Stimulated activated naive CD8-positive, alpha-beta T cell treated with anti-CD3 and anti-CD28 coated beads, Interleukin-15, Interleukin-2, amounts not matched to agents 100 U/mL and 50 U/mL, for 24 hours (primary cell): ENCODE measurements at places on chromosomes 4 and X.

- no peak for DNase-seq
Observed at GRCh38 chr4:52982255-52982945, 120.3 kb downstream of the RASL11B start.

GRCh38 chr4:146638333-146638785 is 334 bp upstream of the POU4F2 start:
- no peak for DNase-seq

DNA sequence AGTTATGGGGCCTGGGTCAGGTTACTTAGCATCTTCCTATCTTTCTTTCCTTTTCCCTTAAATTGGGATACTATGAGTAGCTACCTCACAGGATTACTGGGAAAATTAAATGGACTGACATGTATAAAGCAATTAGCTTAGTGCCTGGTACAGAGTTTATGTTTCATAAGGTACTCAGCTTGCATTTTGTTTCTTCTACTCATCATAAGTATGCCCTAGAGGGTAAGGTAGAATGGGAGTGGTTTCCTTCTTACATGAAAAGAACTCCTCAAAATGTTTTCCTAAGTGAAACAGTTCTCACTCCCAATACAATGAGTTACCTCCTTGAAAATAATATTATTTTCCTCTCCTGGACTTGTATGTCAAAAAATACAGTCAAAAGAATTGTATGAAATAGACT is 75.7 kb downstream of the NPFFR2 start:
- DNase-seq: no peak

DNA sequence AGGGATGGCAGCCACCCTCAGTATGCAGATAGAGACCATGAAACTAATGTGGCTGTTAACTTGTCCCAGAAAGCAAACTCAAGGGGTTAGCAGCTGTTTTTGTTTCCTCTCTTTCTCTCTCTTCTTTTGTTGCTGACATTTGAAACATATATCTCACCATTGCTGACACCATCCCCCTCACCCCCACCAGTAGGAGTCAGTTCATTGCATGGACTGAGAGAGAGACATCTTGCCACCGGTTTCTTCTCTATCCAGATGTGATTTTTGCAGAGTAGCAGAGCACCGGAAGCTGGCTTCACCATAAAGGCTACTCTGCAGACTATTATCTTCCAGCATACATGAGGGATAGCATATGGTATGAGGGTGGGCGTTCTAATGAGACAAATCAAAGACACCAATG is 177.1 kb upstream of the FRG1 start:
- DNase-seq: no peak

DNA sequence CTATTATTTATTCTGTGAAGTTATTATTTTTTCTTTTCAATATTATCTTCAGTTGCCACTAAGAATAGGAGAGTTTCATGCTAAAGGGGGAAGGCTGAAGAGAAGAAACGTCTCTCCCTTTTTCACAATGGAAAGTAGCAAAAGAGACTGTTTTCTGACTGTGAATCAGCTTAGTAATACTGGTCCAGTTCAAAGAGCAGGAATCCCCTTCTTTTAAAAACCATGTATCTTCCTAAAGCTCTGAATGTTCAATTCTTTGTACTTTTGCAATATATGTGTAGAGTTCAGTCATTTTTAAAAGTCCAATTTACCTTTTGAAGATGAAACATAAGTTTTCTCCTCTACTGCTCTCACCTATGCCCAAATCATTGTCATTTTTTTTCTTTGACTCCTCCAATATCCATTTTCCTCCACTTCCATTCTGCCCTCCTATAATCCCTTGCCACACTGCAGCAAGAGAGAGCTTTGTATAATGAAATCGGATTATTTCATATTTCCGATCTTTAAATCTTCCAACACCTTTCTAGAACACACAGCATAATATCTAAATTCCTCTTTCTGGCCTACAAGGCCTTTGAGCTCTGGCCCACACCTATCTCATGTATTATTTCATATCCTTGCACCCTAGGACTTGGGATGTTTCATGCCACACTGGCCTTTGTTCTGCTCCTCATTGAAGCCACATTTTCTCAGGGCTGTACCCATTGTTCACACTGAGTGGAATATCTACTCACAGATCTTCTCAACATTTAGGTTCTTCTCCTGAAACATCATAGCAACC is 195.3 kb downstream of the CAMK2D start:
- no peak for DNase-seq

DNA sequence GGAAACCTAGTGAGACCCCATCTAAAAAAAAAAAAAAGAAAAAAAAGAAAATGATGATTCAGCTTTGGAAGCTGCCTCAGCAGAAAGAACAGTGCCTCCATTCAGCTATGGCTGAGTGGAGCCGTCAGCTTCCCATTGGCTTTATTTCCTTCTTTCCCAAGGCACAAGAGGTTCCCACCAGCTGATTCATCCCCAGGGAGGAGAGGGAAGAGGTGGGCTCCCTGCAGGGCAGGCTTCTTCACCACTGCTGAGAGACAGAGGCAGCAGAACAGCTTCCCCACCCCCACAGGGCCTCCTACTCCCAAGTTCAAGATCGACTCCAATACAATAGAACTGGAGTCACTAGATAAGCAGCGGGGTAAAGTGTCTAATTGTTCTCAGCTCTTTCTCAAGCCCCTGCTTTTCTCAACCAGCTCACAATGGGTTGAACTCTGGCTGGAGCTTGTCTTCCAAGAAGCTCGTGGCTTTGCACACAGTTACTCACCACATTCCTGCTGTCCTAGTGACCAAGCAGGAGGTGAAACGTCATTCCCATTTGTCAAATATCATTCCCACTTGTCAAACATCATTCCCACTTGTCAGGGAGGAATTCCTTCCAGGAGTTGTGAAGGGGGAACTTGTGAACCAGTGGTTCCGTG is 47.8 kb downstream of the FHDC1 start:
- DNase-seq: no peak

DNA sequence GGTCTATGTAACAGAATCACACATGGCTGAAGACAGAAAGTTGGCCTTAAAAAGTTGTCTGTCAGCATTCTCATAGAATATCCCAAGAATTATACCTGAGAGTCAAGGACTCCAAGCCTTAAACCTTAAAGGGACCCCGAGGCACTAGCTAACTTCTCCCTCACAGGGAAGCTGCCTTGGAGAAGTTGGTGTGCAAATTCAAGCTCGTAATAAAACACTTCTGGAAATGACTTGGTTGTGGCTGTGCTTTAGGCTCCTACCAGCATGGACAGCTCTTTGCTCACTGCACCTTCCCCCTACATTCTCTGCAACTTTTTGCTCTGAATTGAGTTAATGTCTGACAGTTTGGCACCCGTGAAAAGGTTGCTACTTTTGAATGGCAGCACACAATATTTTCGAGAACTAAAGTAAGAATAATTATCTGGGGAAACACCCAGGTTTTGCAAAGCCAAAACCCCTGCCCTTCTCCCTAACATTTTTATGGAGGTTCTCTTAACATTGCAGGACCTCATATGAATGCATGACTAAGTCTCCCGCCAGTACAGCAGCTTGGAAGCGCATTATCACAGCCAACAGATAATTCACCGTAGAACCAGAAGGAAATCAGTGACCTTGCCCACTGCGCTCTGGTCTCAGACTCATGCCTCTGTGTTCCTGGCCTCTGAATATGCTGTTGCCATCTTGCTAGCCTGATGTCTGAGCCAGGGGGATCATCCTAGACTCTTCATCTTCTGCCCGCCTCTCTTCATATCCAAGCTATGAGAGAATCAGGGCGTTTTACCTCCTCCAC is 91.0 kb downstream of the MGST2 start:
- no peak for DNase-seq

DNA sequence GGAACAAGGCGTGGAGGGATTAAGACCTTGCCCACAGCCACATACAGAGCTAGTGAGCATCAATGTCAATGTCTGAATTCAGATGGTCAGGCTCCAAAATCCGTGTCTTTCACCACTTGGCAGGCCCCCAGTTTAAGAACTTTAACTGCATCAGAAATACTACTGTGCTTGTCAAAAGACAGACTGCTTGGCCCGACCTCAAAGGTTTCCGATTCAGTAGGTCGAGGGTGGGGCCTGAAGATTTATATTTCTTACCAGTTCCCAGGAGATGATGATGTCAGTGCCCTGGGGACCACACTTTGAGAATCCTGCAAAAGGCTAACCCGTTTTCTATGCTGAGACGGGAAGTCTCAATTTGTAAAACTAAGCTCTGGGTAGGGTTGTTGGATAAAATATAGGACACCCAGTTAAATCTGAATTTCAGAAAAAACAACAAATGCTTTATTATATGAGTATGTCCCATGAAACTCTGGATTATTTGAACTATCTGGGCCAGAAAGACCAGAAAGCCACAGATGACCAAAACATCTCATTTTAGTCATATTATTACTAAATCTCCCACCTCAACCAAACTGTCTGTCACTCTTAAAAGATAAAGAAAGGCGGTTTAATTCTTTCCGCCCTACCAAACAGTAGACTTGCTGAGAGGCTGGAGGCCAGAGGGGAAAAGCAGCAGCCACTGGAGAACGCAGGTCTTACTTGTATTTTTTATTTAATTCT is 42.7 kb downstream of the GATB start:
- DNase-seq: no peak

- DNase-seq: no peak
Observed at GRCh38 chr4:155908187-155909139, 5.0 kb downstream of the TDO2 start.

GRCh38 chr4:143186212-143186611 is 1.5 kb downstream of the USP38 start:
- no peak for DNase-seq

- no peak for DNase-seq
Observed at GRCh38 chr4:158807691-158808090, 38.9 kb downstream of the FNIP2 start.

GRCh38 chr4:156313497-156313896 is 359.8 kb upstream of the CTSO start:
- no peak for DNase-seq

- DNase-seq: no peak
Observed at GRCh38 chr4:61924131-61924530, 724.0 kb downstream of the ADGRL3 start.

GRCh38 chr4:122688529-122689140 is 43.9 kb upstream of the BBS12 start:
- DNase-seq: no peak

DNA sequence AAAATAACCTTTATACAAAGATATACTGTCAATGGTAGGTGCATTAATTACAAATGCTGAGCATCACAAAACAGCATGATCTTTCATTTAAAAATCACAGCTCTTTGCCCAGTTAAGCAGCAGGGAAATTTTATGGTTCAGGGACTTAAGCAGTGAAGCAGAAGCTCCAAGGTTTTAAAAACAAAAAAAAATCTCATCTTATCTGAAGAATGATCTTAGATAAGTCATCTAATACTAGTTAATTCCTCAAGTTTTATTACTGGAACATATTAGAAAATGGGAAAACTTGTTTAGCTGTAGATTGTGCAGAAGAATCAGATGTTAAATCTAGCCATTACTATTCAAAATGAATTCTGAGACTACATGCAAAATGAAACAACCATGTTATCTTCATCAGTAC is 289.9 kb downstream of the GASK1B start:
- DNase-seq: no peak

- DNase-seq: no peak
Observed at GRCh38 chr4:37717576-37717975, 31.4 kb upstream of the RELL1 start.

DNA sequence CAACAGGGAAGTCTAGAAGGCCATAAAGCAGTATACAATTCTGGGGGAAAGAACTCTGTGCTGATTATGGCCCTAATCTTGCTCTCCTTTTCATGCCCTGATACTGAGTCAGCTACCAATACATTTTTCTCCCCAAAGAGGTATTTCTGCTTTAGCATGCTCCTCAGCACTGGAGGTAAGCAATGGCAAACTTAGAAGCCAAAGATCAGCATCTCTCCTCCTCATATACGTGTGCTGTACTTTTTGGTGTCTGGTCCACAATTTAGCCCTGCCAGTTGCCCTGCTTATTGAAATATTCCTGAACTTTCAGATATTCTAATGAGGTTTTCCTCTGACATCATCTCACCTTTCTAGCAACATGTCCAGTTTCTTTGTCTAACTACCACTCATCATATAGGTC is 226.2 kb downstream of the FSTL5 start:
- DNase-seq: no peak

GRCh38 chr4:25439918-25440477 is 62.9 kb downstream of the ANAPC4 start:
- DNase-seq: peak; percentile 66

- DNase-seq: no peak
Observed at GRCh38 chr4:184310881-184311709, 93.4 kb upstream of the ENPP6 start.

- no peak for DNase-seq
Observed at GRCh38 chr4:181200076-181200475, 1043.1 kb upstream of the TENM3 start.

GRCh38 chrX:150308532-150309157 is 54.5 kb upstream of the MAMLD1 start:
- no peak for DNase-seq

- DNase-seq: no peak
Observed at GRCh38 chrX:40090050-40090804, 7.5 kb downstream of the BCOR start.

DNA sequence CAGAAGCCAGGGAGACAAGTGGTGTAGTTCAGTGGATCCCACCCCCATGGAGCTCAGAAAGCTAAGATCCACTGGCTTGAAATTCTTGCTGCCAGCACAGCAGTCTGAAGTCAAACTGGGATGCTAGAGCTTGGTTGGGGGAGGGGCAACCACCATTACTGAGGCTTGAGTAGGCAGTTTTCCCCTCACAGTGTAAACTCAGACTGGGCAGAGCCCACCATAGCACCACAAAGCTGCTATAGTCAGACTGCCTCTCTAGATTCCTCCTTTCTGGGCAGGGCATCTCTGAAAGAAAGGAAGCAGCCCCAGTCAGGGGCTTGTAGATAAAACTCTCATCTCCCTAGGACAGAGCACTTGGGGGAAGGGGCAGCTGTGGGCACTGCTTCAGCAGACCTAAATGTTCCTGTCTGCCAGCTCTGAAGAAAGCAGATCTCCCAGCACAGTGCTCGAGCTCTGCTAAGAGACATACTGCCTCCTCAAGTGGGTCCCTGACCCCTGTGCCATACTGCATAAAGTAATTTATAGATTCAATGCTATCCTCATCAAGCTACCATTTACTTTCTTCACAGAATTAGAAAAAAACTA is 163.2 kb downstream of the HHIP start:
- no peak for DNase-seq

DNA sequence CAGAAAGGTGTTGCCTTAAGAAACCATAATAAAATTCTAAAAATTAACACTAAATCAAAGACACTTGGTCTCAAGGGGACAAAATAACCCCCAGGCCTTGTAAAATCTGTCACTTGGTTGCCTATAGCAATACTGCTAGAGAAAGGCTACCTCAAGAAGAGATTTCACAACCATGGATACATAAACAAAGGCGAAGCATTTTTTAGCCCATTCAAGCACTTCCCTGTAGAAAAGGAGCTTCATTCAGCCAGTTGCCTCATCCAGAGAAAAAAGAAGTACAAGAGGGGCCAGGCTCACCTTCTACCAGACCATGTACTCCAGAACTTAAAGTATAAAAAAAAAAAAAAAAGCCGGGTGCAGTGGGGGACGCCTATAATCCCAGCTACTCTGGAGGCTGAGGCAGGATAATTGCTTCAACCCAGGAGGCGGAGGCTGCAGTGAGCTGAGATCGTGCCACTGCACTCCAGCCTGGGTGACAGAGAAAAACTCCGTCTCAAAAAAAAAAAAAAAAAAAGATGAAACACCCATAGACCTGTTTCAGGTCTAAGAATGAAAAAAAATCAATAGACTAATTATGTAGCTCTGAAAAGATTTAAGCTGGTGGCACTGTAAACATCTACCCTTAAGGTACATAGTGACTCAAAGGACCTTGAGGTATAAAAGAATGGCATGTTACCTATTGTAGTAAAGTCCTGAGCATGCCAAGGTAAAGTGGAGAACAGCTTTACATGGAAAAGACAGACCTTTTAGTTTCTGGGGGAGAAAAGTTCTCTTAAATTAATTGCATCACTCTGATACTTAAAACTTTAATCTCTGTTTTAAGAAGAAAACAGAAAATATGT is 18.0 kb downstream of the RUFY3 start:
- DNase-seq: no peak
